Epithelial cell of proximal tubule (primary cell): ENCODE measurements at places on chromosomes 7 and 10.

- no peak for DNase-seq
Observed at GRCh38 chr7:103063895-103064294, 10.7 kb downstream of the FBXL13 start.

- DNase-seq: no peak
Observed at GRCh38 chr7:17212188-17212587, 86.3 kb upstream of the AHR start.

- no peak for DNase-seq
Observed at GRCh38 chr10:6916601-6917000, 336.5 kb upstream of the PRKCQ start.

GRCh38 chr10:70191972-70192305, 21.6 kb upstream of the SAR1A start:
- DNase-seq: peak; percentile 43

DNA sequence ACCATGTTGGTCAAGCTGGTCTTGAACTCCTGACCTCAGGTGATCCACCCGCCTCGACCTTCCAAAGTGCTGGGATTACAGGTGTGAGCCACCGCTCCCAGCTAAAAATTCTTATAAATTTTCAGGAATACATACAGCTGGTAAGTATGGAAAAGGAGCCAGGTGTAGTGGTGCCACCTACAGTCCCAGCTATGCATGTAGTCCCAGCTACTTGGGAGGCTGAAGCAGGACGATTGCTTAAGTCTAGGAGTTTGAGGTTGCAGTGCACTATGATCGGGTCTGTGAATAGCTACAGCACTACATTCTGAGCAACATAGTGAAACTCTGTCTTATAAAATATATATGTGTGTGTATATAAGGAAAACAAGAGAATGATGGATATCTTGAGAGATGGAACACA, 19.0 kb downstream of the LDB1 start:
- DNase-seq: no peak

DNA sequence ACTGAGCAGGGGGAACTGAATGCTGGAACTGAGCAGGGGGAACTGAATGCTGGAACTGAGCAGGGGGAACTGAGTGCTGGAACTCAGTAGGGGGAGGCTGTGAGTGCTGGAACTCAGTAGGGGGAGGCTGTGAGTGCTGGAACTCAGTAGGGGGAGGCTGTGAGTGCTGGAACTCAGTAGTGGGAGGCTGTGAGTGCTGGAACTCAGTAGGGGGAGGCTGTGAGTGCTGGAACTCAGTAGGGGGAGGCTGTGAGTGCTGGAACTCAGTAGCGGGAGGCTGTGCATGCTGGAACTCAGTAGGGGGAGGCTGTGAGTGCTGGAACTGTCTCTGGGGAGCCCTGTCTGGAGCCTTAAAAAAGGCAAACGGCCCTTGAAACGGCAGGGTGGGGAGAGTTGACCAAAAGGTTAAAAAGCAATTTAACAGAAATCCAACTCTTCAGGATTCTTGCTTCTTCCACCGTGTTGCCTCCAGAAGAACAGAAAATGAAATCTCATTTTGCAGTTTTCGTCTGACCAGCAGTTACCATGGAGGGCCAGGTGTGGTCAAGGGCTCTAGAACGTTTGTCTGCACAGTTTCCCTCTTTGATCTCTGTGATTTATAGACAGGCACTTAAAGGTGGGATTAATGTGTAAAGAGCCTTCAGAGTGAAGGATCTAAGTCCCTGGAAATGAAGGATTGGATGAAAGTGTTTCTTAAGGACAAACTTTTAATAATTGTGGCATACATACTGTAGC, 19.1 kb downstream of the DOCK1 start:
- no peak for DNase-seq

DNA sequence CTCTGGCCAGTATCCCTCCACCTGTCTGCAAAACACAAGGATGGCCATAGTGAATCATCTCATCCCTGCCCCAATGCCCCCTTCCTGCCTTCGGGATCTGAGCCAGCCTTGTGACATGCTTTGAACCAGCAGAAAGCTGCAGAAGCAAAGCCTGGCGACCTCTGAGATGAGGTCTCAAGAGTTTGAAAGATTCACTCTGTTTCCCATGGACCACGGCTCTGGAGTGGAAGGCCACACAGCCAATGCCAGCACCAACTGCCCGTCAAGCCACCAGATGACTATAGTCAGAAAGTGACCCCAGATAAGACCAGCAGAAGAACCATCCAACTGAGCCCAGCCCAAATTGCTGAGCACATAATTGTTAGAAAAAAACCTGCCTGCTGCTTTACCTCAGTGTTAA, 193.9 kb upstream of the PPP2R2D start:
- no peak for DNase-seq
